ENCODE measurements at places on chromosomes 5 and 9.

- DNase-seq = peak; percentile 83
These were observed 9.3 kb upstream of the TEX48 start for GRCh38 chr9:114691046-114691955.

DNA sequence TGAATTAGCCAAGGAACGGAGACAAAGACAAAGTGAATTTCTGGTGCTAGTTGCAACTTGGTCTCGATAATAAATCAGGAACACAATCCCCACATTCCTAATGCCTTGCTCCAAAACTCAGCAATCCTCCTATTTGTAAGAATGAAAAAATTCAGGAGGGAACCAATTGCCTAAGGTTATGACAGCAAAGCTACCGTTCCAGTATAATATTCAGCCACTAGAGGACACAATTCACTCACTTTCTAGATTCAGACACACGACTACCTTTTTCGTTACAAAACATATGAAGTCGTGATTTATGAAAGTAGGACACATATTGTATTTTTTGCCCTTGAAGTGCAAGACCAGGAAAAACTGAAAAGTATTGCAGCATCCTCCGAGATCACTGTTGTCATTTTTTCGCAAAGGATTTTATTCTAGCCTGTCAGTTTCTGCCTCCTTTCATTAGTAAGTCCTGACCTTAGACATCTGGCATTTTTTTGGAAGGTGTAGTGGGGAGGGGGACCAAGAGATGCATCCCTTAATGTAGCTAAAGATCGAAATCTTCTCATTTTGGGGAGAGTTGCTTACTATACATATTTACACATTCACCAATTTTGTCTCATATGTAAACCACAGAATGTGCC is 133.1 kb downstream of the DOCK8 start:
- peak; percentile 61 for DNase-seq

GRCh38 chr9:127769929-127770582 is 8.4 kb downstream of the SH2D3C start:
- no peak for DNase-seq

GRCh38 chr9:21729648-21730047 is 72.8 kb upstream of the MTAP start:
- DNase-seq = no peak

GRCh38 chr5:37640088-37640487 is 199.8 kb downstream of the GDNF start:
- no peak for DNase-seq

GRCh38 chr9:124388275-124389048 is 26.8 kb downstream of the PSMB7 start:
- no peak for DNase-seq

DNA sequence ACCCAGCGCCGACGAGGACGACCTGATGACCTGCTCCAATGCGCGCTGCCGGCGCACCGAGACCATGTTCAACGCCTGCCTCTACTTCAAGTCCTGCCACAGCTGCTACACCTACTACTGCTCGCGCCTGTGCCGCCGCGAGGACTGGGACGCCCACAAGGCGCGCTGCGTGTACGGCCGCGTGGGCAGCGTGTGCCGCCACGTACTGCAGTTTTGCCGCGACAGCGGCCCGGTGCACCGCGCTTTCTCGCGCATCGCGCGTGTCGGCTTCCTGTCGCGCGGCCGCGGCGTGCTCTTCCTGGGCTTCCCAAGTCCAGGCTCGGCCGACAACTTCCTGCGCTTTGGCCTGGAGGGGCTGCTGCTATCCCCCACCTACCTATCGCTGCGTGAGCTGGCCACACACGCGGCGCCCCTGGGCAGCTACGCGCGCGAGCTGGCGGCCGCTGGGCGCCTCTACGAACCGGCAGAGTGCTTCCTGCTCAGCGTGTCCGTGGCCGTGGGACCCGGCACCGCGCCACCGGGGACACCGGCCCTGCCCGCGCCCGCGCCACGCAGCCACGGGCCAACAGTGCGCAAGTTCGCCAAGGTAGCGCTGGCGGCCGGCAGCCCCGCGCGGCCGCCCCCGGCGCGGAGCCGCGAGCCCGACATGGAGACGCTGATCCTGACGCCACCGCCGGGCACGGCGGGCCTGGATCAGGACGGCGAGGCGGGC is 2.7 kb upstream of the PHPT1 start:
- DNase-seq = no peak

DNA sequence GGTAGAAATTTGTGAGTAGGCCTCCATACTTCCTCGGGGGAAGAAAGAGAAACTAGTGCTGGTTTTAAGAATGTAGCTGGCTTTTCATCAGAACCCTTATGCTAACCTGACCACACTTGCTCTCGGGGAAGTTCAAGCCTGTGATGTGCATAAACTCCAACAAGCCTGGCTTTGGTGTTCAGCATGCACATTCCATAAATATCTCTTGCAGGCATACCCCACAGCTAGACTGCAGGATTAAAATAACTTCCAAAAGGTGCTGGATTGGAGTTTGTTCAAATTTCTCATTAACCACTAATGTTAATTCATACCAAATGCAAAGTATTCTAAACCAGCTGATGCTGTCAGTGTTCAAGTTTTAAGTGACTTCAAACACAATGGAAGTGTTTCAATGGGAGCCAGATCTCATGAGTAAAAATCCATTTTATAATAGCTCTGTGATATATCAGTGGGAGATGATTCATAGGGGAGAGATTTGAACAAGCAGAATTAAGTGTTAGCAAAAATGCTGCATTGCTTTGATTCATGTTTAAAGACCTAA is 79.4 kb downstream of the NPR3 start:
- DNase-seq = peak; percentile 50

GRCh38 chr9:123942542-123942941 is 12.6 kb upstream of the DENND1A start:
- no peak for DNase-seq

- no peak for DNase-seq
These were observed 127.9 kb downstream of the GLIS3 start for GRCh38 chr9:4171971-4172370.

DNA sequence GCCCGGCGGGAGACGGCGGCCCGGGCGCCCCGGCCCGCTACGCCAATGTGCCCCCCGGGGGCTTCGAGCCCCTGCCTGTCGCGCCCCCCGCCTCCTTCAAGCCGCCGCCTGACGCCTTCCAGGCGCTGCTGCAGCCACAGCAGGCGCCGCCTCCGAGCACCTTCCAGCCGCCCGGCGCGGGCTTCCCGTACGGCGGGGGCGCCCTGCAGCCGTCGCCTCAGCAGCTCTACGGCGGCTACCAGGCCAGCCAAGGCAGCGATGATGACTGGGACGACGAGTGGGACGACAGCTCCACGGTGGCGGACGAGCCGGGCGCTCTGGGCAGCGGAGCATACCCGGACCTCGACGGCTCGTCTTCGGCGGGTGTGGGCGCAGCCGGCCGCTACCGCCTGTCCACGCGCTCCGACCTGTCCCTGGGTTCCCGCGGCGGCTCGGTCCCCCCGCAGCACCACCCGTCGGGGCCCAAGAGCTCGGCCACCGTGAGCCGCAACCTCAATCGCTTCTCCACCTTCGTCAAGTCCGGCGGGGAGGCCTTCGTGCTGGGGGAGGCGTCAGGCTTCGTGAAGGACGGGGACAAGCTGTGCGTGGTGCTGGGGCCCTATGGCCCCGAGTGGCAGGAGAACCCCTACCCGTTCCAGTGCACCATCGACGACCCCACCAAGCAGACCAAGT is 723 bp downstream of the SNX18 start:
- DNase-seq = peak; percentile 47

DNA sequence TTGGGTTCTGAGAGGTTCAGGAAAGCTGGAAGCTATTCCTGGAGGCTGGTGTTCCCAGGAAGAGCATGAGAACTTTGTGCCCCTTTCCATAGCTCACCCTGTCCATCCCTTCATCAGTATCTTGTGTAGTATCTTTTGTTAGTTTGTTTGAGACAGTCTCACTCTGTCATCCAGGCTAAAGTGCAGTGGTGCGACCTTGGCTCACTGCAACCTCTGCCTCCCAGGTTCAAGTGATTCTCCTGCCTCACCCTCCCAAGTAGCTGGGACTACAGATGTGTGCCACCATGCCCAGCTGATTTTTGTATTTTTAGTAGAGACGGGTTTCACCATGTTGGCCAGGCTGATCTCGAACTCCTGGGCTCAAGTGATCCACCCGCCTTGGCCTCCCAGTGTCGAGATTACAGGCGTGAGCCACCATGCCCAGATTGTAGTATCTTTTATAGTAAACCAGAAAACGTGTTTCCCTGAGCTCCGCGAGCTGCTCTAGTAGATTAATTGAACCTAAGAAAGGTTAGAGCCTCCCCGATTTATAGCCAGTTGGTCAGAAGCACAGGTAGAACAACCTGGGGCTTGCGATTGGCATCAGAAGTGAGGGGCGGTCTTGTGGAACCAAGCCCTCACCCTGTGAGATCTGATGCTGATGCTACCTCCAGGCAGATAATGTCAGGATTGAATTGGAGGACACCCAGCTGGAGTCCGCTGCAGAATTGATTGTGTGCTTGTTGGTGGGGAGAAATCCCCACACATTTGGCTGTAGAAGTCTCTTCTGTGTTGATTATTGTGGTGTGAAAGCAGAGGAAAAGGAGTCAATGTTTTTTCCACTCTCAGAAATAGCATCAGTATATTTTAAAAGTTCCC is 32.3 kb downstream of the ATP6V0E1 start:
- no peak for DNase-seq

- no peak for DNase-seq
These were observed 123.2 kb downstream of the TLE1 start for GRCh38 chr9:81566074-81566698.

- DNase-seq = no peak
These were observed 317.1 kb downstream of the MAT2B start for GRCh38 chr5:163822548-163822947.

DNA sequence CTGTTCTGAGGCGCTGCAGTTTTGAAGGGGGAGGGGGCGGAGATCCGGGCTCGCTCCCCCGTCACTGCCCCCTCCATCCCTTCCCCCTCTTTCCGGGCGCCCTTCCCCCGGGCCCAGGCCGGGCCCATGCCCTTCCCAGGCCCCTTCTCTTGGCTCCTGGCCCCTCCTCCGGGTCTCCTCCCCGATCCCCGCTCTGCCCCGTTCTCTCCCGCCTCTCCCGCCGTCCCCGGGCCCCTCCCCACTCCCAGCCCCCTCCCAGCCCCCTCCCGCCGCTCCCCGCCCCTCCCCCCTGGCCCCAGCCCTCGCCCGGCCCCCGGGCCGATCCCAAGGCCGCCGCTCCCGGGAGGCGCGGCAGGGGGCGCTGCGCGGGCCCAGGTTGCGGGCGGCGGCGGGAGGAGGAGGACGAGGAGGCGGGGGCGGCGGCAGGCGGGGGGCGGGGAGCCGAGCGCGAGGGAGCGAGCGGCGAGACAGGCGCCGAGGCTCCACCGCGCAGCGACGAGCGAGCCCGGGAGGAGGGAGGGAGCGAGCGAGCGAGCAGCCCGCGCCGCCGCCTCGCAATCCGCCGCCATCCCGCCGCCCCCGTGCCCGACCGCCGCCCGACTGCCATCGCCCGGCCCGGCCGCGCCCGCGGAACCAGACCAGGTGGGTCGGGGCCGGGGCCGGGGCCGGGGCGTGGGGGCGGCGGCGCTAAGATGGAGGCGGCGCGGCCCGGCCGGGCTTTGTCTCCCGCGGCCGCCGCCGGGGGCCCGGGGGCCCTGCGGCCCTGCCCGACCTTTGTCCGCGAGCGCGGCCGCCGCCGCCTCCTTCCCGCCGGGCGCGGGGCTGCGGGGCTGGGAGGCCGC is at the start of gene PRRC2B:
PRRC2B (plus strand) TSS at position 465 of the 842 bp plus-strand sequence. CDS start 36,059 bp downstream, outside the sequence.
- peak; percentile 97 for DNase-seq

DNA sequence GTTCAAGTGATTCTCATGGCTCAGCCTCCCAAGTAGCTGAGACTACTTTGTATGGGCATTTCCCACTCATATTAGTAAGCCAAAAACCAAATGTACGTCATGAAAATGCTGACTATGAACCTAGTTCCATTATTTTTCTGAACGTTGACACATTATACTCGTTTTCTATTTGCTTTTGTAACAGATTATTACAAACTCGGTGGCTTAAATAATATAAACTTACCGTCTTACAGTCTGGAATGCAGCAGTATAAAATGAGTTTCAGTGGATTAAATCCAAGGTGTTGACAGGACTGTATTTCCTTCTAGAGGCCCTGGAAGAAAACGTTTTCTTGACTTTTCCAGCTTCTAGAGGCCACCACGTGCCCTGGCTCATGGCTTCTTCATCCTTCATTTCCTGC is 517.0 kb downstream of the GADD45G start:
- no peak for DNase-seq

DNA sequence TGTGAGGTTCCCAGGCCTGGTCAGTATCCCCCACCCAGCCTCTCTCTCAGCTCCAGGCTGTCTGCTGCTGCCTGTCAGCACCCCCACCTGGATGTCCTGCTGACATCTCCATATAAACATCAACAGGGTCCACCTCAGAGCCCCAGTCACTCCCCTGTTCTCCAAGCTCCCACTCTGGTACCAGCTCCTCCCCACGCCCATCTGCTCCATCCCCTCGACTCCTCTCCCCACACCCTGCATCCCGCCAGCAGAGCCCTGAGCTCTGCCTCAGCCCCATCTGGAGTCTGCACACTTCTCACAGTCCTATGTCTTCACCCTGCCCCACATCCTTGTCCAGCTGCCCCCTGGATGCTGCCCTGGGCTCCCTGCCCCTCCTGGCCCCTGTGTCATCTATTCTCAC is 67.7 kb upstream of the LRRTM2 start:
- DNase-seq = no peak

DNA sequence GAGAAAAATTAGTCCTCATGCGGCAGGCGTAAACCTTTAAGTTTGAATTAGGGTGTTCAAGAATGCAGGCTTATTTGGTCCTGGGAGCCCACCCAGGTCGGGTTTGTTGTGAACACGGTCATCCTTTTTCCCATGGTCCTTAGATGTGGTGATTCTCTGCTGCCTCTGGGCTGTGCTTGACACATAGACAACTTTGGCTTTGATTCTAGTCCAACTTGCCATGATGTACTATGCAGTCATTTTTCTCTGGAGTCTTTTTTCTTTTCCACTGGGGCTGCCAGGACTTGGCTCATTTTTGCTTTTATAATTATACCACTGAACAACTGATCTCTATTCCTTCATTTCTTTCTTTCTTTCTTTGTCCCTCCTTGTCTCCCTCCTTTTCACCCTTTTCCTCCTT is 218.6 kb downstream of the SREK1 start:
- no peak for DNase-seq

- DNase-seq = no peak
These were observed 143.7 kb downstream of the SCAMP1 start for GRCh38 chr5:78503958-78504653.

DNA sequence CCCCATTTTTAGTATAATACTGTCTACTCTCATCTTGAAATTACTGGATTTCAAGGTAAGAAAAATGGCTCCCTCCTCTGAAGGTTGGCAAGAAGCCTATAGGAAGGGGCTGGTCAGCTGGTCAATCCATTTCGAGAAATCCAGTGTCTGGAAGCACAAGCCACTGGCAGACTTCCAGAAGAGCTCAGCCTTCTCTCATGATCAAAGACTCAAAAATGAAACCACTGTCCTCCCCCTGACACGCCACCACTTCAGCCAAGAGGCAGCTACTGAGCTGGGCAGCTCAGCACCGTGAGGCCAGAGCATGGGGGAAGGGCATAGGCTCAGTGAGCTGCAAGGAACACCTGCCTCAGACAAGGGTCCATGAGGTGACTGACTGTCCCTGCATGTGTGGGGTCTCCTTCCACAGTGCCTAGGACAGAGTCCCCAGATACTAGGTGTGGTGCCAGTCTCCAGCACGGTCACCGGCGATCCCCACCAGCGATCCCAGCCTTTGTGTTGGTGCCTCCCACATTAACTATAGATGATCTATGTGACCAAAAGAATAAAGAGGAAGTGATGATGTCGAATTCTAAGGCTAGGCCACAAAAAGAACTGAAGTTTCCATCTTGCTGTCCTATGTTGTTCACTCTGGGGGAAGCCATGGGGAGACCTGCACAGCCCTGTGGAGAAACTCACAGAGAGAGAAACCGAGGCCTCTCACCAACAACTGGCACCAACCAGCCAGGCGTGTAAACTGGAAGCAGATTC is 100.1 kb upstream of the LRRTM2 start:
- peak; percentile 48 for DNase-seq

GRCh38 chr9:128390813-128391711 is 19.9 kb downstream of the URM1 start:
- DNase-seq = no peak

Data from GM03348 (cell line).